ENCODE measurements at places on chromosomes 11 and 22.

DNA sequence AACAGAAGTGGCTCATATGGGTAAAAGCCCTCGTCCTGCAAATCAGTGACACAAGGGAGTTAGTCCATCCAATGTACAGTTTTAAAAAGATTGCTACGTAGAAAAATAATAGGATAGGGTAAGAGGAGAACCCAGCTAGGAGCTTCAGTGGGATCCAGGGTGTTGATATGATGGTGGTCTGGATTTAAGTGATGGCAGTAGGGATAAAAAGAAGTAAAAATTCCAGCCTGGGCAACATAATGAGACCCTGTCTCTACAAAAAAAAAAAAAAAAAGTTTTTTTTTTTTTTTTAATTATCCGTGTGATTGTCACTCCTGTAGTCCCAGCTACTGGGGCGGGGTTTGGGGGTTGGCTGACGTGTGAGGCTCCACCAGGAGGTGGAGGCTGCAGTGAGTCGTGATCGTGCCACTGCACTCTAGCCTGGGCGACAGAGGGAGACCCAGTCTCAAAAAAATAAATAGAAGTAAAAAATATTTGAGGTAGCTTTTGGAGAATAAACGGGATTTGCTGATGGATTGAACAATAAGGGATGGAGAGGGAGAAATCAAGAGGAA lies 7.0 kb upstream of the L3MBTL2 start:
- no peak for DNase-seq

GRCh38 chr11:9719566-9720289 lies 55.9 kb downstream of the SWAP70 start:
- DNase-seq, result no peak

DNA sequence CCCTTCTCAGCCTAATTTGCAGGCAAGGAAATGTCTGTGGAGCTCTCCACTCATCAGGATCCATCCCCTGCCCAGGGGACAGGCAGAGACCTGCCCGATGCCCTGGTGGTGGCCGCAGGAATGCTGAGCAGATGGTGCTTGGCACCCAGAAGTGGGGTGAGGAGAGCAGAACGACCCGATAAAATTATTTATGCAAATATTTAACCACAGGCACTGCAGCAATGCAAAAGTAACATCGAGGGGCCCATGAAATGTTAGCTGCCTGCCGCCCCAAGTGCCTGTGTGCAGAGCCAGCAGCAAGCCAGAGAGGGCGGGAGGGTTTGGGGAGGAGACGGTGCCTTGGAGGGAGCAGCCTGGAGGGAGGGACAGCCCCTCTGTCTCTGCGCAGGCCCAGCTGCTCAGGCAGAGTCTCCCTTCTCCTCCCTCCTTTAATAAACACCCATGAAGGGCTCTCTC lies 205.5 kb downstream of the CTTN start:
- DNase-seq, result no peak

DNA sequence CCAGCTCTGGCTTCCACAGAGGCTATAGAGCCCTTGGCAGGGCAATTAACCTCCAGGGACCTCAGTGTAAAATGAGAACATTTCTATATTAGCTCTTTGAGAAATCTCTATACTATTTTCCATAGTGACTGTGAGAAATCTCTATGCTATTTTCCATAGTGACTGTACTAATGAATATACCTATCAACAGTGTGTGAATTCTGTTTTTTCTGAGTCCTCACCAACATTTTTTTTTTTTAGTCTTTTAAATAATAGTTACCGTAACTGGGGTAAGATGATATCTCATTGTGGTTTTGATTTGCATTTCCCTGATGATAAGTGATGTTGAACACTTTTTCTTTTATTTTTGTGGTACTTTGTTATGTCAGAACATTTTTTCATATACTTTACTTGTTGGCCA lies 7.0 kb upstream of the MTNR1B start:
- no peak for DNase-seq

DNA sequence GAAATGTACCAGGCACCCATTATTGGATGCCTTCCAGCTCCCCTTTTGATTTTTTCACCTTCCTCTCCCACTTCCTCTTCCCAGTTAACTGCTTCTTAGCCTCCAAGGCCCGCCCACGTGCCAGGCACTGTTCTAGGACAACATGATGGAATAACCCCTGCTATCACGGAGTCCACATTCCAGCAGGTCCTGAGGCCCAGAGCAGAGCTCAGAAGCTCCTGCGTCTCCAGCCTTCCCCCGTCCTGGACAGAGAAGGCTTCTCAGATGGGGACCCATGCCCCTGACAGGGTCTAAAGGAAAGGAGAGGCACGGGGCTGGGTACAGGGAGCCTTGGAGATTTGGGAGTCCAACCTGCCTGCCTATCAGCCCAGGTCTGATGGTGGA lies 29.1 kb downstream of the TRIM29 start:
- DNase-seq, result no peak

DNA sequence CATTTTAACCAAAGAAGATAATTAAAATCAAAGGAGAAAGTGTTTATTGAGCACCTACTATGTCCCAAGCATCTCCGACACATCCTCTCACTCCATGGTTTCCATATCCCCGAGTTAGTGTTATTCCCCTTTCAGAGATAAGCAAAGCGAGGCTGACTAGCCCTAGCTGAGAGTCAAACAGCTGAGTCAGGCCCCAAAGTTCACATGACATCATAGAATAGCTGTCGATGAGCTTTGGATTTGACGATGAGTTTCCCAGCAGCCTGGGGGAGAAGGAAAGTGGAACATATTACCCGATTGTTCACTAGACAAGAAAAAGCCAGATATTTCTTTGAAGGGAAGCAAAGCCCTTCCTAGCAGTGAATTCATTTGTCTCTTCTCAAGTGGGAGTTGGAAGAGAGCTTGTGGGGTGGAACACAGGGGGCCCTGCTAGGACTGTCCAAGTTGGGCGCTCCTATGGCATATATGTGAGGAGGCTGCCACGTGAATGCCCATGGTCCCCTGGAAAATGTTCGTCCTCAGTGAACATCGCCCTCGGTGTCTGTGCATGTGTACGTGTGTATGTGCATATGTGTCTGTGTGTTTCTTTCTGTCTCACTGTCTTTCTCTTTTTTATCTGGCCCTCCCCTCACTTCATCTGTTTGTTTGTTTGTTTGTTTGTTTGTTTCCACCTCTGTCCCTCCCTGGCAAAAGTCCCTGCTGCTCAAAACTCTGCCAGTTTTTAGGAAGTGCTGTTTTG lies 493 bp upstream of the CYTH4 start:
- DNase-seq, result no peak

GRCh38 chr11:73189723-73190556 lies 28.1 kb upstream of the P2RY2 start:
- no peak for DNase-seq

GRCh38 chr11:86672007-86672621 lies at the start of gene ME3:
Gene ME3, minus strand, starts transcription at chr11:86672616.
- no peak for DNase-seq

DNA sequence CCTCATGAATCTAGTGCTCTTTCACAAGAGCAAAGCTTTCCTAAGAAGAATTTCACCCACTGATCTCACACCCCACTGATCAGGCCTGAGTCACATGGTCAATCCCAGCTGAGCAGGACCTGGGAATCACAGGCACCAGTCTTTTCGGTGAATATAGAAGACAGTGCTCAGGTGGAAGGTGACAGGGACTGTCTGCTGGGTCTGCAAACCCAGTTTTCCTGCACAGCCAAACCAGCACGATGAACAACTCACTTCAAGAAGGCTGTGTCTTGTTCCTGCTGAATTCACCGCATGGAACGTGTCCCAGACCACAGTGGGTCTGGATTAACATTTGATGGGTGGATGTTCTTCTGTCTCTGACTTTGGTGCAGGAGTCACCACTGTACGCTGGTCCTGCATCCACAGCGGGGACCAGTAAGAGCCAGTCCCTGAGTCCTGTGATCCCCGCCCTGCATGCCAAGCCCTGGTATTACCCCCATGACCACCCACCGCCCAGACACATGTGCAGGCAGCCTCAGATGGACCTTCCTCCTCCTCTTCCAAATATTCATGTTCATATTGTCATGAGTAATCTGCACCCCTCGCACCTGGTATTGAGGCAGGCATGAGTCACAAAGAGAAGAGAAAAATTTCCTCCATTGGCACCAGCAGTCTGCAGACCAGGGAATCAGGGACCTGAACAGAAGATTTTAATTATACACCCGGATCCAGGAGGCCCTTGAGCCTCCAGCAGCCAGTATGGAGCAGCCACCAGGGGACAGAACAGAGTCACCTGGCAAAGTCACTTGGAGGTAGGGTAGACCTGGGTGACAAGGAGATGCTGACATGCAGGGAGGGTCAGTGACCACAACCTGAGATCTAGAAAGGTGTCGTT lies 8.6 kb upstream of the IGLL5 start:
- no peak for DNase-seq

GRCh38 chr11:72223615-72224563 lies 678 bp upstream of the INPPL1 start:
- no peak for DNase-seq

DNA sequence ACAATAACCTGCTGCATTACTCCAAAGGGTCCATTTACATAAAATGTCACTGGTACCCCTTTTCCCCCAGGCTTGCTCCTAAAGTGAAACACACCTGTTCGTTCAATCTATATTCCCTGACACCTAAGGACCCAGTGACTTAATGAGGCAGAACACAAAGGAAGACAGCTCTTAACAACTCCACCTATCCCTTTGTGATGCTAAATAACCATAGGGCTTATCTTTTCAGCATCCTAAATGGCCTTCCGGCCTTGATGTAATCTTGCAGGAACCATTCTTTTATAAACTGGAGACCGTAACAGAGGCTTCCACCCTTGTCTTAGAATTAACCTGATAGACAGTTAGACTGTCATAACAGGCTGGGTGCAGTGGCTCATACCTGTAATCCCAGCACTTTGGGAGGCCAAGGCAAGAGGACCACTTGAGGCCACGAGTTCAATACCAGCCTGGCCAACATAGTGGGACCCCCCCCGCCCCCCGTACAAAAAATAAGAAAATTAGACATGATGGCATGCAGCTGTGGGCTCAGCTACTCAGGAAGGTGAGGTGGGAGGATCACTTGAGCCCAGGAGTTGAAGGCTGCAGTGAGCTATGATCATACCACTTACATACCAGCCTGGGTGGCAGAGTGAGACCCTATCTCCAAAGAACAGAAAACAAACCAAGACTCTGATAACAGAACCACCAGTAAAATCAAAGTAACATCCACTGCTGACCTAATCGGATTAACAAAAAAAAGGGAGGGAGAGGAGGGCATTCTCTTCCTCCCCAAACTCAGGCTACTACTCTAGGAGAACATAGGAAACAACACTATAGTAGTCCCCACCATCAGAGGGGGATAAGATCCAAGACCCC lies 5.1 kb downstream of the CHEK2 start:
- DNase-seq, result no peak

- no peak for DNase-seq
Observed at GRCh38 chr22:20044495-20045151, 23.7 kb downstream of the TANGO2 start.

DNA sequence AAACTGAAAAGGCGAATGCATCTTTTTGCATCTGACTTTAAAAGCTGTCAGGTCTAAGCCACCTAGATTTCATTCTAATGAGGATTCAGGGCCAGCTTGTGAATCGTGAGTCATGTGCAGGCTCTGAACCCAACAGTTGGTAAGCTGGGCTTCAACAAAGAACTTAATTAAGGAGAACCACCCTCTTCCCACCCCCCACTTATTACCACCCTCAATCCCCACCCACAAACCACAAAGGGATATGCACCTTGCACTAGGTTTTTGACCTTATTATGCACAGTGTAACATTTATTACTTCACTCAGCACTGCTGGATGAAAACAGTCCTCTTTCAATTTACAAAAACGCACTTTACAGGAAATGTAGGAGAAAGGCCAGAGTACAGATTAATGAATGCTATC lies 94.1 kb upstream of the LIN7C start:
- DNase-seq, result no peak

DNA sequence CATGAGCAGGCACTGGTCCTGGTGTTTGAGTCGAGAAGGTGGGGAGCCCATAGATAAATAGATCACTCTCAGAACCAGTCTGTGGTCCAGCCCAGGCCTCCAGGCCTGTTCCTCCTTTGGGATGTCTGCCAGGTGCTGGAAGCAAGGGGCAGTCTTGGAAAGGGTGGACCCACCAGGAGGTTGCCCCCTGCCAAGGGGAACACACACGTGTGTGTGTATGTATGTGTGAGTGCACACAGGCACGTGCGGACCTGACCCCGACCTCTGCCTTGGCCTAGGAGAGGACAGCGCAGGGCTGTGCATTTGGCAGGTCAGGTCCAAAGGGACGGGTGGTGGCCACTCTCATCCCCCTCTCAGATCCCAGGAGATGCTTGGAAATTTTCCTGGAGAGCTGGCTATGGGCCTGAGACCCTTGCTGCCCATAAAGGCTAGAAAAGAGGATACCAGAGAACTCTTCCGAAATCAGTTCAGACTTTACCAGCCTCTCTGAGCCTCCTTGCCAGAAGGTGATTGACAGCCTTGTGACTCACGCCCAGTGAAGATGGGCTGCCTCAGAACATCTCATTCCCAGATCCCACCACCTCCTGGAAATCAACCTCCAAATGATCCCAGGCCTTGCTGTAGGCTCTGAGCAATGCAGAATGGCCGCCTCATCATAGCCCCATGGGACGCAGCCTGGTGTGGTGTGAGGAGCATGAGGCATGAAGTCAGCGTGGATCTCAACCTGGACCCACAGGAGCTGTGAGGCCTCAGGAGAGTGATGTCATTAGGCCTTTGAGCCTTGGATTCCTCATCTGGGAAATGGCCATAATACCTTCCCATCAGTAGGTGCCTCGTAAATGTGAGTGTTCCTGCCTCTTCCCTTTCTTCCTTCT lies 24.0 kb upstream of the CREB3L1 start:
- no peak for DNase-seq

DNA sequence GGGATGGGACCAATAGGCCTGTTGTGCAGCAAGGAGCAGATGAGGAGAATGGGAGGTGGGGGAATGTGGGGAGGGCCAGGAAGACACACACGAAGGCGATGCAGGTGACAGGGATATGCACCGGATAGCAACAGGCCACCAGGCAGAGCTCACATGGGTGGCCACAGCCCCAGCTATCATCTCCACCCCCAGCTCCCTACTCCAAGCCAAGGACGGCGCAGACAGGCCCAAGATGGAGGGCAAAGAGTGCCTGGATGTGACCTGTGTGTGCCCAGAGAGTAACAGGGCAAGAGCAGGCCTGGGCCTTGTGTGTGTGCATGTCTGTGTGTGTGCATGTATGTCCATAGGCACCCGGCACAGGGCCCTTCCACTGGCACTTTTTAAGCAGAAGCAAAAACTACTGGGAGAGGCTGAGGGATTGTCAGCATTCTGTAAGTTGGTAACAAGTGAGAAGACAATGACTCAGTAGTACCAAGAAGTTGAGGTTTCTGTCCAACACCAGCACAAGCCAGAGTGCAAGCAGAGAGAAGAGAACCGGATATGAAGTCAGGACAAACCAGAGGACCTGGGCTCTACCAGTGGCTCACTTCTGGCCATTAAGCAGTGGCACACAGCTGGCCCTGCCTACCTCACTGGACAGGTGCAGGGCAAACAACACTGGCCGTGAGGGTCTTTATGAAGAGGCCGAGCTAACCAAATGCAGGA lies 36.4 kb downstream of the NRXN2 start:
- no peak for DNase-seq

- no peak for DNase-seq
Observed at GRCh38 chr11:40294741-40295140, 1164.7 kb downstream of the LRRC4C start.

GRCh38 chr11:2888266-2888968 lies 2.8 kb upstream of the CDKN1C start:
- DNase-seq, result peak; percentile 51
